ENCODE measurements at places on chromosomes 2 and 18. TPM values are rescaled to one million over a fixed set of nuclear protein-coding genes. Genes with fewer than 3 reads are reported as not detected.

SCN7A gene
- not detected for total RNA-seq

UBXN4 gene
- 46.3 TPM for total RNA-seq

DNA sequence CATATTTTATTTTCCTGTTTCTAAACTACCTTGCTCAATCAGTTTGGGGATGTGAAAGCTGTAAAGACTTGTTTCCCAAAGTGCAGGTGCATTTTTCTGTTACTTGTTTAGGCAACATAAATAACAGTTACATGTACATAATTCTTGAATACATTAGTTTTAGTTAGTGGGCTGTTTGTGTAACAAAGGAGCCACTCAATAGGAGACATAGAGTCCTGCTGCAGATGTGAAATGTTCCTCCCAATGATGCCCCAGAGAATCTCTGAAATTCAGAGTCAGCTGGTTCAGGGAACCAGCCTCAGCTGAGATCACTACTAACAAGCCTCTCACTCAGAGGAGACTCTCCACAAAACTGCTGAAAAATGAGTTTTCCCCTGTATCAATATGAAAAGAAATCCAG is 91.5 kb upstream of the TWSG1 start:
- DNase-seq: no peak

- DNase-seq: no peak
Observed at GRCh38 chr18:51739044-51739666, 541.7 kb upstream of the MEX3C start.

Measured in MG63 (cell line).